Iris pigment epithelial cell (primary cell): ENCODE measurements at places on chromosomes 7 and 10.

DNA sequence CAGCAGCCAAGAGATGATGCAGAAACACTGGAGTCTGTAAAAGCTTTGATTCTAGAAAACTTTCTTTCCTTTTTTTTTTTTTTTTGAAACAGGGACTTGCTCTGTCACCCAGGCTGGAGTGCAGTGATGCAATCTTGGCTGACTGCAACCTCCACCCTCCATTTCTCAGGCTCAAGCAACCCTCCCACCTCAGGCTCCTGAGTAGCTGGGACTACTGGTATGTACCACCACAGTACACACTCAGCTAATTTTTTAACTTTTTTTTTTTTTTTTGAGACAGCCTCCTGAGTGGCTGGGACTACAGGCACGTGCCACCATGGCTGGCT, 17.0 kb upstream of the BAG3 start:
- no peak for DNase-seq

- DNase-seq, result no peak
Observed at GRCh38 chr10:14403359-14403758, 72.6 kb upstream of the FRMD4A start.

DNA sequence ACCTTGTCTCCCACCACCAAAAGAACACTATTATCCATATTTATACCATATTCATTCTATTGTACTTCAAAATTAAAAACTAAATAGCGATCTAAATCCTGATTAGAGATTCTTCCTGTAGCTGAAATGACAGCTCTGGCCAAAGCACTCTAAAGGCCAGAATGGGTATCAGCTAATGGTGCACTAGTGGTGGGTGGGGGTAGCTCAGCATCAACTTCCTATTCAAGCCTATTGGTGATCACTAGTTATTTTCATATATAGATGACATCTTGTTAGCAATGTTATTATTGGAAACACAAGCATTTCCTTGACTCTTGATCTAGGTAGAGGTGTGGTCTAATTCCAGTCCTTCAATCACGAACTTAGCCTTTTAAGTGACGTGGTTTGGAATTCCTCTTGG, 43.6 kb downstream of the TET1 start:
- DNase-seq, result no peak

GRCh38 chr10:24376731-24377130, 167.8 kb downstream of the KIAA1217 start:
- no peak for DNase-seq

DNA sequence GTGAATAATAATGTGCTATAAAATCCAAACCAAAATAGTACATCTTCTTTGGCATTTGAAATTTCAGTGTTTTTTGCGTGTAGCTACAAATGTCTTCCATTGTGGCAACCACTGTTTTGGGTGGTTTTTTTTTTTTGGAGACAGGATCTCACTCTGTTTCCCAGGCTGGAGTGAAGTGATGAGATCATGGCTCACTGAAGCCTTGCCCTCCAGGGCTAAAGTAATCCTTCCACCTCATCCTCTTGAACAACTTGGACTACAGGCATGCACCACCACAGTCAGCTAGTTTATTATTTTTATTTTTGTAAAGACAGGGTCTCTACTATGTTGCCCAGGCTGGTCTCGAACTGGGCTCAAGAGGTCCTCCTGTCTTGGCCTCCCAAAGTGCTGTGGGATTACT, 455.1 kb downstream of the AUTS2 start:
- DNase-seq, result no peak

DNA sequence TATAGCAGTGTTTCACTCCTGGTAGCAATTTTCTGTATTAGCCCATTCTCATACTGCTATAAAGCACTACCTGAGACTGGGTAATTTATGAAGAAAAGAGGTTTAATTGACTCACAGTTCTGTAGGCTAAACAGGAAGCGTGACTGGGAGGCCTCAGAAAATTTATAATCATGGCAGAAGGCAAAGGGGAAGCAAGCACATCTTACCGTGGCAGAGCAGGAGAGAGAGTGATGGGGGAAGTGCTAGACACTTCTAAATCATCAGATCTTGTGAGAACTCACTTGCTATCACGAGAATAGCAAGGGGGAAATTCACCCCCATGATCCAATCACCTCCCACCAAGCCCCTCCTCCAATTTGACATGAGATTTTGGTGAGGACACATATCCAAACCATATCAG, 131.6 kb upstream of the EFCAB10 start:
- no peak for DNase-seq

GRCh38 chr7:92631850-92632487, 41.8 kb upstream of the FAM133B start:
- DNase-seq, result no peak

DNA sequence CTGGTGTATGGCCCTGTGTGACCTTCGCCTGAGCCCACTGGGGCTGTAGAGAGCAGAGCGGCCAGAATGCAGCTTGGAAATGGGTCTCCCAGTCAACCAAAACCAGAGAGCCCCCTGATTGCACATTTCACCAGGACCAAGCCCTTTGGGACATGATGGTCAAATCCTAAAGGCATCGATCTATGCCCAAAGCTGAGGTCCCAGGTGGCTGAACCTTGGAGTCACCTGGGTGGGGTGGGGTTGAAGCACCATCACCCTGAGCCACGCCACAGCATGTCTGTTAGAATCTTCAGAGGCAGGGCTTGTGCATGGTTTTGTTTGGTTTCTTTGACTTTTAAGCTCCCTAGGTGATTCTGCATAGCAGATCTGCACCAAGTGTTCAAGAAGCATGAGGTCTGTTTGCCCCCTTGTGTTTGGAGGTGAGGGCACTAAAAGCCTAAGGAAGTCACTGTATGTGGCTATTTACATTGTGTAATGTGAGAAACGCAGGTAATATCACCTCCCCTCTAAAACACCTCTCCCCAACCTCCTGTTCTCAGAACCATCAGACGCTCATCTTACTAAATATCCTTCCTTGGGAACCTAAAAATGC, 9.6 kb downstream of the PKD1L1 start:
- no peak for DNase-seq

GRCh38 chr7:75921479-75921878, 6.5 kb downstream of the POR start:
- peak; percentile 54 for DNase-seq

DNA sequence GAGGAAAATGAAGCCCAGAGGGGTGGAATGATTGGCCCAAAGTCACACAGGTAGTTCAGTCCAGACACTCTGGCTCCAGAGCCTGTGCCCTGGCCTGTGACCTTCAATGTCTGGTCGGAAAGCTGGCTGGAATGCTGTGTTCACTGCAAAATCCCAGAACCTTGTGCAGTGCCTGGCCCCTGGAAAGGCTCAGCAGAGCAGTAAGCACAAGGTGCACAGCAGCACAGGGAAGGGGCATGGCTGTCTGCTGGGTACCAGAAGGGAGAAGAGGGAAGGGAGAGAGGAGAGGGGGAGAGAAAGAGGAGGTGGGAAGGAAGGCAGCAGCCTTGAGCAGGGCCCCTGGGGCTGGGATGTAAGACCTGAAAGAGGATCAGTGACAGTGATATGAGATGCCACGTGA, 28.4 kb upstream of the C10orf71 start:
- DNase-seq, result no peak

- DNase-seq, result no peak
Observed at GRCh38 chr10:48247680-48248079, 26.8 kb downstream of the FRMPD2 start.

GRCh38 chr10:63633677-63634487, 112.7 kb downstream of the REEP3 start:
- DNase-seq, result peak; percentile 46

GRCh38 chr10:77710759-77711682, 73.4 kb upstream of the KCNMA1 start:
- peak; percentile 55 for DNase-seq

DNA sequence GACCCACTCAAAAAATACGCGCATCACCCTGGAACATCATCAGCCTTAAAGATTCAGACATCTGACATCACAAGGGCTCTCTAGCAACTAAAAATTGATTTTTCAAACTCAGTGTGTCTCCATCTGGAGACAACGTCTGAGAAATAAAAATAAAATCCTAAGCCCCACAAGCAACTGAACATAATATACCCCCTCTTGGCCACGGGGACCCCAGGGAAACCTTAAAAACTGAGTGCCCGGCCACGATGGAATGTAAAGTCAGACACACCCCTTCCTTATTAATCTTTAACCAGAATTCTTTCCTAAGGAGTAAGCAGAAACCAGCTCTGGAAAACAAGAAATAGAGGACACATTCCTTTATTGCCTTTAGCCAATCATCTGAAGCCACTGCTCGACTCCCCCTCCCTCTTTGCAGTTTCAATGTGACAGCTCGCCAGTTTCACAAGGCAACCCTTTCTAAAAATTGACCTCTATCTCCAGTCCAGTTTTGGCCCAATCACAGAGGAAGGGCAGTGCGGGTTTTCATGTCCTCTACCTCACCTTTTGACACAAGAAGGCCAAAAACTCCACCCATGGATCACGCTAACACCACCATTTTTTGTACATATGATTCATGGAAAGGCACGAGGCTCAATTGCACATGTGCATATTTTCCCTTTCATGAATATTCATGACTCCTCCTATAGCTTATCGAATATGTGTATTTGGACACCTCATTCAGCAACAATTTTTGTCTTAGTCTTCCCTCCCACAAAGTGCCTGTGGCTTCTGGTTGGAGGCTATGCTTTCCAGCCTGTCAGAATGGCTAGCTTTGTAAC, 24.2 kb downstream of the IFIT3 start:
- DNase-seq, result peak; percentile 98

DNA sequence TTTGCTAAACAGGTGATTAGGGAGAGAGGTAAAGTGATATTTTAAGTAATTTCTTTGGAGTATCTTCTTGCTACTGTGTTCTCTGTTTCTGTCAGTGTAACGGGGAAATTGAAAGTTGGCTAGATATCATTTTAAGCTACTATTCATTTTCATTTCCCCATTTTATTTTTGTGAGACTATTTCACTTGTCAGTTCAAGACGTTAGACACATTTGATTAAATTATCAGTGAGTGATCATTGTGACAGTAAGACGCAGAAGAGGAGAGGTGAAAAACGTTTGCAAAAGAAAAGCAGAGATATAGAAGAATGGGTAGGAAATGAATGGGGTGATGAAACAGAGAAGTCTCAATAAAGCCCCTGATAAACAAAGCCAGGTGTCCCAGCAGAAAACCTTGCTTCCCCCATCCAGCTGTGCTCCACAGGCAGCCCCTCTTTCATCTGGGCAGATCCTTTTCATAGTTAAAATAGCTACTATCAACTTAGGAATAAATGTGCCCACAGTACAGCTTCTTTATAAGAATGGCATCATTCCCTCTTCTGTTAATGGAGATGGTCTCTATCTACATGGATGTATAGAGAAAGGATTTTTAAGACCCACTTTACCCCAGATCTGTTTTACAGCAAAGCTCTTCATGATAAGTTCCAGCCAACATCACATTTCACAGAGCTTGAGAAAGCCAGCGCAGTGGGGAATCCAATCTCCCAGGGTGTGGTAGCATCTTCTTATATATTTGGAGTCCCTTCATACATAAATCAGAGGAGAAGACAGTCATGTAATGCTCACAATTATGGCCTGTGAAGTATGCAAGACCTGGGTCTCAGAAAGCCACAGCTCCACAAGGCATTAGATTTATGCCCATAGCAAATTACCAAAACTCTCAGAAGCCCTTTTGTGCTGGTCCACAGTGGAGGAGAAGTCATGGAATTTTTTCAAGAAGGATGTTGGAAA, 138.1 kb upstream of the ITGB1 start:
- no peak for DNase-seq

GRCh38 chr7:94409200-94409948, 14.7 kb downstream of the COL1A2 start:
- DNase-seq, result no peak

- peak; percentile 52 for DNase-seq
Observed at GRCh38 chr7:107232568-107233090, 63.8 kb downstream of the HBP1 start.
